GF-D8 (cell line): ENCODE measurements at places on chromosomes 4 and X.

GRCh38 chr4:13733817-13734216 is 106.3 kb upstream of the BOD1L1 start:
- DNase-seq: no peak

DNA sequence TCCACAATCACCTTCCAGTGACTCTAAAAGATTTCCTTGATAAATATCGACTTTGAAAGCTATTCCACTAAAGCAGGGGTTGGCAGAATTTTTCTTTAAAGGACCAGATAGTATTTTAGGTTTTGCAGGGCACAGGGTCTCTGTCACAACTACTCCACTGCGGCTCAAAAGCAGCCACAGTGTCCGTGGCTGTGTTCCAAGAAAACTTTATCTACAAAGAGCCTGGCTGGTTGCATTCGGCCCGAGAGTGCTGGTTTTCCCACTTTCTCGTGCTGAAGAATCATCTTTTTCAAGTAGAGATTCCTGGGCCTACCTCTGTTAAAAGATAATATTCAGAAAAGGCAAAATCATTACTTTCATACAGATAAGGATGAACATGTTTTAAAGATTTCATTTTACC is 55.6 kb downstream of the TSPAN7 start:
- DNase-seq: no peak

DNA sequence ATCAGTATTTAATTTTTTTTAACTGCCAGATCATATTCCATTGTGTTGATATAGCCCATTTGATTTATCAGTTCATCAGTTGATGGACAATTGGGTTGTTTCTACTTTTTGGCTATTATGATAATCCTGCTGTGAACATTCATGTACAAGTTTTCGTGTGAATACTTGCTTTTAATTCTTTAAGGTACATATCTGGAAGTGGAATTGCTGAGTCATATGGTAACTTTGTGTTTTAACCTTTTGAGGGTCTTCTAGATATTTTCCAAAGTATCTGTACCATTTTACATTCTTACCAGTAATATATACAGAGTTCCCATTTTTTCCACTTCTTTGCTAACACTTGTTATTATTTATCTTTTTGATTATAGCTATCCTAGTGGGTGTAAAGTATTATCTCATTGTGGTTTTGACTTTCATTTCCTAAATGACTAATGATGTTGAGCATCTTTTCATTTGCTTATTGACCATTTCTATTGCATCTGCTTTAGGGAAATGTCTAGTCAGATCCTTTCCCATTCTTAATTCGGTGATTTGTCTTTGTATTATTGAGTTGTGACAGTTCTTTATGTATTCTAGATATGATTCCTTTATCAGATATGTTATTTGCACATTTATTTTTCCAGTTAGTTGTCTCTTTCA is 75.2 kb upstream of the NUDT6 start:
- no peak for DNase-seq

- no peak for DNase-seq
Measured at GRCh38 chr4:186761393-186761792, 37.7 kb upstream of the FAT1 start.
